A549 (cell line): ENCODE measurements at places on chromosomes 12 and 14.

- DNase-seq, result no peak
Measured at GRCh38 chr12:31570880-31571279, 20.1 kb downstream of the DENND5B start.

DNA sequence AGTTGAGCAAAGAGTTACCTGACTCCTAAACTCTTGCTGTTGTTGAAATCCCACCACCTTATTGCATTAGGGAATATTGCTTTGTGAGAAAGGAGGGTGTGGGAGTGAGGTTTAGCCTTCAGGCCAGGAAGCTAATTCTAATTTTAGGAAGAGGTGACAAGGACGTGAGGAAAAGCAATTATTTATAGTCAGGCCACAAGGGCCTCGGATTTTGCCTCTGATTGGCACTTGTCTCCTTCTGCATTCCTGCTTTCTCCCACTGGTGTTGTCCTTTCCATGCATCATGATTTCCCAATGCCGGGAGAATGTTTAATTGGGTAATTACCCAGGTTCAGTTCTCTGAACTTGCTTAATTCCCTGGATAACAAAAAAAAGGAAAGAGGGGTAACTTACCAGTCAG is 37.9 kb upstream of the SLC38A2 start:
- no peak for DNase-seq

DNA sequence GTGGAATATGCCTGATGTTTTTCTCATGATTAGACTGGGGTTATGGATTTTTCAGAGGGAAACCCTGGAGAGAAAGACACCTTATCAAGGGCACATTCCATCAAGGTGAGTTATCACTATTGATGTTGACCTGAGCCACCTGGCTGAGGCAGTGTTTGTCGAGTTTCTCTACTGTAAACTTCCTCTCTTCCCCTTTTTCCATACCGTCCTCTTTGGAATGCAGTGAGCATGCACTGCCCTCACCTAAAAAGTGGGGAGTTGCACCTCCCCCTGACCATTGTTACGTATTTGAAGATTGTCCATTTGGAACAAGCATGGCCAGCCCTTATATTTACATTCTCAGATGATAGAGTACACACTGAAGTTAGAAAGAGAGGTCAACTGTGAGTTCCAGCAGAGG is 53.9 kb upstream of the PWP1 start:
- DNase-seq, result no peak

DNA sequence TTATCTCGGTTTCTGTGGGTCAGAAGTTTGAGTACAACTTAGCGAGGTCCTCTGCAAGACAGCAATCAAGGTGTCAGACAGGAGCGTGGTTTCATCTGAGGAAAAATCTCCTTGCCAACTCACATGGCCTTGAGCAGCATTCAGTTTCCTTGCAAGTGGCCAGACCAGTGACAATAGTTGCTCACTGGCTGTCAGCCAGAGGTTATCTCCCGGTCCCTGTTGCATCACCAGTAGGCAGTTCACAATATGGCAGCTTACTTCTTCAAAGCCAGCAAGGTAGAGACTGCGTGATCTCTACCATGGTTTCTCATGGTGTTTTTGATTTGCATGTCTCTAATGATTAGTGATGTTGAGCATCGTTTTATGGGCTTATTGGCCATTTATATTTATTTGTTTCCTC is 143.8 kb upstream of the DAAM1 start:
- no peak for DNase-seq

GRCh38 chr12:110531741-110532333 is 29.7 kb downstream of the RAD9B start:
- no peak for DNase-seq

DNA sequence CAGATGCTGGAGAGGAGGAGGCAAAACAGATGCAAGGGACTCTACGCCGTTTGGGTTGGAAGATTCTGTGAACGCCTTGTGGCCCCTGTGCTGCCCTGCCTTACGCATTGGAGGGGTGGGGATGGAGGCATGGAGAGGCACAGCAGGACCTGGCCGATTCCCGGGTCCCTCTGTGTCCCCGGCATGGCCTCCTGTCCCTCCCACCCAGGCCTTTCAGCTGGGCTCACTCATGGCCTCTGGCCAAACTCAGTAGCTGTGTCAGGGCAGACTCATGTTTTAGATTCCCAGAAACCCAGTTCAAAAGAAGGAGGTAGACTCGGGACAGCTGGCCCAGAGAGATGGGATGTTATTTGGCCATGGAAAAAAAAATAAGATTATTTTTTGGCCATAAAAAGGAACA is 40.1 kb downstream of the TESC start:
- no peak for DNase-seq

DNA sequence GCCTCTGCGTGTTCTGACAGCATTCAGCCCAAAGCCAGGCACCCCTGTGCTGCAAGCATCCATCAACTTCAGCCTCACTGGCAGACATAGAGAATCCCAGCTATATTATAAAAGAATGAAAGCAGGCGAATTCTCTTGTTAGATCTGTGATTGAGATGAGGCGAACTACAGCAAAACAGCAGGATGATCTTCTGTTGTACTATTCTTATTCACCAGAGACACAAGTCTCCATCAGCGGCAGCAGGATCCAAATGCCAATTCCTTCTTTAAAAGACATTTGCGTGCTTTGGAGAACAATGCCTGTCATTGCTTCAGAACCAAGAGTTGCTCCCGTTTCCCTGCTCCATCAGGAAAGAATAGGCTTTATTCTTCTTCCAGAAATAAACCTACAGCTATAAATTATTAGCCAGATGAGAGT is 188.9 kb downstream of the SLC41A2 start:
- DNase-seq, result no peak

GRCh38 chr12:67457778-67458665 is 188.9 kb downstream of the CAND1 start:
- peak; percentile 12 for DNase-seq

DNA sequence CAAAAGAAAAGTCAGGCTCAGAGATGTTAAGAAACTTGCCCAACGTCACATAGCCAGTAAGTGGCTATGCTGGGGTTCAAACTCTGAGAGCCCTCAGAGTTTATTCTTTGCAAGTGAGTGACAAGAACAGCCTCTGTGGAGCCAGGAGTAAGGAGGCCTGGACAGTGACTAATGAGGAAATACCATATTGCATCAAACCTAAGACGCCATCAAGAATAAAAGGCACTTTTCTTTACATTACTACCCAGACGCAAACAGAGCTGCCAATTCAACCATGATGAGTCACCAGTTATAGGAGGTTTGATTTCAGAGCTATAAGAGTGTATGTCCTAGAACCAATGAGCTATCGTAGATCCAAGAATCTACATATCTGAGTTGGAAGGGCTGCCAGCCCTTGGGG is 9.4 kb downstream of the TNFRSF1A start:
- DNase-seq, result peak; percentile 93

- no peak for DNase-seq
Measured at GRCh38 chr14:24389226-24389848, 9.5 kb upstream of the NYNRIN start.

DNA sequence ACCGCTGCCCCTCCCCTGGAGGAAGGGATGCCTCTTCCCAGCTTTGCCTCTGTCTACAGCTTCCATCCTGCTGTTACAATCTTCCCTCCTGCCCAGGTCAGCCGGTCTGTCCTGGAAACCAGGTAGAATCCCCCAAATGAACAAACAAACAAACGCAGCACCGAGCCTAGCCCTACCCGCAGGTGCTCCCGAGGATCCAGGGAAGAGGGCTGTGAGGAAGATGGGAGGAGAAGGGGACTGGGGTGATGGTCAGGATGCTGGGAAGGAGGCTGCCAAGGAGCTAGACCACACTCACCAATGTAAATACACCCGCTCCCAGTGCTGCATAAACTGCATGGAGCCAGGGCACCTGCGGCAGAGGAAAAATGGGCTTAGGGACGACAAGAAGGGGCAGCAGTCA is 16.6 kb downstream of the FAIM2 start:
- no peak for DNase-seq

- no peak for DNase-seq
Measured at GRCh38 chr12:49293056-49293956, 1.6 kb upstream of the PRPH start.

DNA sequence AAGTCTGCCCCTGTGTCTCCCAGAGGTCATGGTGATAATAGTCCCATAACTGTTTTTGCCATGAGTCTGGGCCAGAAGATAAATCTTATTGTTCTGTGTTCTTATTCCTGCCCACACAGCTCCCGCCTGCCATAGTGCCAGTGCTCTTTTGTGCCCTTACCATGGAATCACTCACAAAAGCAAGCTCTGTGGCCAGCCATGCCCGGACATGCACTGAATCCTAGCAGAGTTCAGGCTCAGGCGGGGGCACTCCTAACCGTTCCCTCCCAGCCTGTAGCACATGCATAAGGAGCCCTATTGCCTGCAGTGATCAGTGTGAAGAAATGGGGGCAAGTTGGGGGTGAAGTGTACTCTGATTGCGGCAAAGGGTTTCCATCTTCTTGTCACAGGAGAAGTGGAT is 33.3 kb downstream of the DHRS2 start:
- DNase-seq, result no peak

GRCh38 chr14:75090353-75090752 is 20.9 kb downstream of the ZC2HC1C start:
- DNase-seq, result no peak

GRCh38 chr12:2075508-2076195 is 22.9 kb downstream of the CACNA1C start:
- DNase-seq, result no peak

DNA sequence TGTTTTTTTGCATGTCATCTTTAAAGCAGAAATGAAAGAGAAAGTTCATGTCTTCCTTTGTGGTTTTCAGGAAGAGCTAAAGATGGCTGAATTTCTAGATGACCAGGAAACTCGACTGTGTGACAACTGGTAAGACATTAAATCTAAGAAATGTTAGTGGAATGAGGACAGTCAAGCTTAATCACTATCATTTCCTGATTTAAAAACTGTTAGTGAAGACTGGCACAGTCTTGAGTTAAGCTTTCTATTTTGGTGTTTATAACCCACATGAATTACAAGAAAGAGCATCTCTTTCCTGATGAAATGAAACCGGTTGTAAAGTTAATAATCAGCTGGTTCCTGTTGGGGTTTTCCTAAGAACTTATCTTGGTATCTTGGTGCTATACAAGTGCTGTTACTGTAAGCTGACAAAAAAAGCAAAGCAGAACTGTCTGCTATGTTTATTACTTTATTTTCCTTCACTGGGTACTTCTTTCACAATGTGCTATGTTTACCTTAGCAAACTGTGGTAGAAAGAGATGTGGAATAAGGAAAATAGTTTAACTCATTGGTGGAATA is 5.2 kb downstream of the TRAFD1 start:
- no peak for DNase-seq

- no peak for DNase-seq
Measured at GRCh38 chr12:94948232-94948810, 55.2 kb downstream of the NDUFA12 start.

DNA sequence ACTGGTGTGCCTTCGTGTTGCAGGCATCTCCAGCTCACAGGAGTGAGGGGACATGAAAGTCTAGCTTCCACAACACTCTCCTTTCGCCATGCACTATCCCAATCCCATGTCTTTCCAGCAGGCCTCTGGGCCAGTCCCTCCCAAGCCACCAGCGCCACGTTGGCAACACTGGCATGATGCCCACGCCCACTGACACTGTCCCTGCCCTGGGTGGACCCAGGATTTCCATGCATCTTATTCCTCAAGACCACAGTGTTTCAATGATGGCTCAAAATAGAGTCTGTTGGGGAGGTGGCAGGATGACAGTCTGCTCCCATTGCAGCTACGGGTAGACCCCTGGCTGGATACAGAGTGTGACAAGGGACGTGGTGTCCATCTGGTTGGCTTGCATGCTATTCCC is 2.3 kb downstream of the SP7 start:
- DNase-seq, result no peak

DNA sequence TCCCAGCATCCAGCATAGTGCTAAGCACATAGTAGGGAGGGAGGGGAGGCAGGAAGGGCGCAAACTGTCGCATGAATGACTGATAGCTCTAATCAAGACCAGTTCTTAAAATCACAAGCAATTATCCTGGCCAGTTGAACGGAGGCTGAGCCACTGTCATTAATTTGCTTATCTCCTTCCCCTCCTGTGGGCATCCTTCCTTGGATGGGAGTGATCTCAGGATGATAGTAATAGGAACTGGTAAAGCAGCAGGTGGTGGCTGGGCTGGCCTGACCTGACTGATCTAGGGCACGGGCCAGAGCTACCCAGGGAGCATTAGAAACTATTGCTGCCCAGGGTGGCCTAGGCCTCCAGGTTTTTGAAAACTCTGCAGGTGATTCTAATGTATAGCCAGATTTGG is 97.0 kb downstream of the BEGAIN start:
- DNase-seq, result no peak

DNA sequence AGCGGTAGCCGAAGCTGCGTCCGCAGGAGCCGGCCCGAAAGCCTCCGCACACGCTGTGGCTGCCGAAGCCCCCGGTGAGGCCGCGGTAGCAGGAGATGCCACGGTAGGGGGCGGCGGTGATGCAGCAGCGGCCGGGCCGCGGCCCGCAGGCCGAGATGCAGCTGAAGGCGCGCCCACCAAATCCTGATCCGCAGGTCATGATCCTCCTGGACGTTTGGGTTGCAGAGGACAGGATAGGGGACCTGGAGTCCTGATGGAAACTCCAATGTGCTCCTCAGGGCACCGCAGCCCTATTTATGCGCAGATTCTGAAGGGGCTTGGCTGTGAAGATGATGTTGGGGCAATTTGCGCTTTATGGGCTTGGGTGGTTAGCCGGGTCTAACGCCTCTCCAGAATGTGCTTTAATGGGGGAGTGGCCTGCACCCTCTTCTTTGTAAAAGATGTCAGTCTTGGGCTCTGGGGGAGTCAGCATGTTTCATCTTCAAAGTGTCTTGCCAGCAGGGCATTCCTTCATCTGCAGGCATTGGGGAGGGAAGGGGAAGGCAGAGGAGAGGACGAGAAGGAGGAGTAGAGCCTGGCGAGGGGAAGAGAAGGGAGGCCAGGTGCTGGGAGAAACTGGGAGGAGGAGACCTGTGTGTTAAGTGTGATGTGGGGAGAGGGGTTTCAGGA is at the start of gene KRT81:
Gene KRT81 (minus strand): TSS at position 268 of the 669 bp plus-strand sequence. CDS start 69 bp downstream, at position 199.
- no peak for DNase-seq

DNA sequence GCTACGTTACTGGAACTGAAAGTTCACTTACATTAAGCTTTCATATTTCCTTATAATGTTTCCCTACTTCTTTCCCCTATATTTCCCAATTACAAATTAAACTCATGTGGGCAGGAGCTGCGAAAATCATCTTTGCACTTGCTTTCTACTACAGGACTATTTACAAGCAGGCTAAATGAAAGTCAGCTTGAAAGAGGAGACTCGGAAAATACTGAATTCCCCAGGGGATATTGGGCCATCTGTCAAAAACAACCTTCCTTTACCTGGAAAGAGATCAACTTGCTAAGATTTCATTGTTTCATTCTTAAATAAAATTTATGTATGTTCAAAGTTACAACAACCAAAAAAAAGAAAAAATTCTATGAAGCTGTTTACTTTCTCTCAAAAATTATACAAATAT is 92.8 kb upstream of the BBS10 start:
- DNase-seq, result no peak

DNA sequence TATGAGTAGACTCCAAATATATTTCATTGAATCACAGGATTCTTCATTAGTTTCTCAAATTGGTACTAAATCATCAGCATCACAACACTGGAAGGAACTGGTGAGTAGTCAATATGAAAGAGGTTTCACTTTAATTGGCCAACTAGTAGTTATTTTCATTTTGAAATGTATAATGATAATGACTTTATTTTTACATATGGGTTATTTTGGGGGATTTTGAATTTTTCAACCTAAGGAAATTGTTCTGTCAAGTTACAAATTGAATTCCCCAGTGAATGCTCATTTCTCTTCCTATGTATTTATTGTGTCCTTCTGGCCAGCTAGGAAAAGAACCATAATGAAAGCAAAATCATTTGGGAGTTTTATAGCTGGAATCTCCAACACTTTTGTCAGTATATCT is 174.2 kb upstream of the ATP2B1 start:
- DNase-seq, result no peak

GRCh38 chr14:37019488-37019887 is 152.9 kb downstream of the SLC25A21 start:
- DNase-seq, result no peak
